ENCODE measurements at places on chromosomes 11 and 22.

DNA sequence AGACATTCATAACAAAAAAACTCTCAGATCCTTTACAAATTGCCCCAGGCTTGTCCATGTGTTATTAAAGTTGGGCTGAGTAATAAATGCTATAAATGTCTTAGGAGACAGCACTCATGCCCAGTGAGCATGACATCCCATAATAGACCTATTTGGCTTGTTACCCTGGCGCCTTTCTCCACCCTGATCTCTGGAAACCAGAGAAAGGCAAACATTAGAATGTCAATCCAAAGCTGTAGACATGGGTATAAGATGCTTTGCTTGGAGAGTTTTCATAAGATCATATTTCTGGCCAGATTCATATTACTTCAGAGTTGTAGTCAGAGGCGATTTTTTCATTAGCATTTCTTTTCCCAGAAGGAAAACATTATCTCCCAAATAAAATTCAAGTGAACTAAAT, 161.3 kb upstream of the UBASH3B start:
- no peak for DNase-seq

DNA sequence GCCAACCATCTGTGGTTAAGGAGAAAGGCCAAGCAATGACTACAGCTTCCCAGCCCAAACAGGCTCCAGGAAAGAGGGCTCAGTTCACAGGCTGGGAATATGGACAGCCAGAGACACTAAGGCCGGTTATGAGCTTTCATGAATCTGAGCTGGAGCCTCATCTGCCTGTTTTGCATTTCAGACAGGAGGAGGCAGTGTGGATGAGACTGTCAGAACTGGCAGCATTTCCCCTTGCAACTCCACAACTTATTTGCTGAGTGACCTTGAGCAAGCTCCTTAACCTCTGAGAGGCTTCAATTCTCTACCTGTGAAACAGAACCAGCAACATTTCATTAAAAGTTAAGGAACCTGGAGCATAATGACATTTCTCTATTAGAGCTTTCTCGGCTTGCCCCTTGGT, 264.0 kb downstream of the ETS1 start:
- no peak for DNase-seq

GRCh38 chr11:103367650-103368049, 258.4 kb downstream of the DYNC2H1 start:
- DNase-seq = no peak

DNA sequence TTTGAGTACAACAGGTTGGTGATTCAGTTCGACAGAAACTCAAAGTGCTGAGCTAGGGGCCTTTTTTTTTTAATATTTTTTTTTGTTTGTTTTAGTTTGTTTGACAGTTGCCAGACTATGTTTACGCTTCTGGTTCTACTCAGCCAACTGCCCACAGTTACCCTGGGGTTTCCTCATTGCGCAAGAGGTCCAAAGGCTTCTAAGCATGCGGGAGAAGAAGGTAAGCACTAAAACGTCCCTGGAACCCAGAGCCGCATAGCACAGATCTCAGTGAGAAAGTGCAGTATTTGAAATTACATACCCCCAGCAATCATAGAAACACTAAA, 649 bp downstream of the PRRG4 start:
- no peak for DNase-seq

DNA sequence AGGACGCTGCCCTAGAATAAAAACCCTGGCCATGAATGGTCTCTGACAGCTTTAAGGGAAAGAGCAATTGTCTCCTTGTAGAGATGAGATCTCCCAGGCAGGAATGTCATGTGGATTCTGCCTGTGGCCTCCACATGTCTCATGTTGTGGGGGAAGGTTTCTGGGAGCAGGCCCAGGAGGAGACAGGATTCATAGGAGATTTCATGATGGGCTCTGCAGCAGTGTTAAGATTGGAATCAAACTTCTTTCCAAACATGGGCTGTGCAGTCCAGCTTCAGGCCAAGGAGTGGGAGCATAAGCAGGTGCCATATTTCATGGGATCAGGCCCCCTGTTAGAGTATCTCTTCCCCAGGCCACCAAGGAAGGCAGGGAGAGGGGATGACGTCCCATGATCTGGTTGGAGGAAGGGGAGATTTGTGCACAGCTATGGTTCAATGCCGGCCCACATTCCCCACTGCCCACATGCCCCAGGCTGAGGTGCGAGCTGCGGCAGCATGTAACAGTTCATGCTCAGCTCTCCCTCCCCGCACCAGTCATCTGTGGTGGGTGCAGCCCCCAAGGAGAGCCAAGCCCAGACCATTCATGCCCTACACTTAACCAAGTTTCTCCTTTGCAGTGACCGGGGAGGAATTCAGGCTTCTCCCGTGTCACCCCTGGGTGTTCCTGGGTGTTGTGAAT, 42.5 kb downstream of the LMO1 start:
- no peak for DNase-seq

DNA sequence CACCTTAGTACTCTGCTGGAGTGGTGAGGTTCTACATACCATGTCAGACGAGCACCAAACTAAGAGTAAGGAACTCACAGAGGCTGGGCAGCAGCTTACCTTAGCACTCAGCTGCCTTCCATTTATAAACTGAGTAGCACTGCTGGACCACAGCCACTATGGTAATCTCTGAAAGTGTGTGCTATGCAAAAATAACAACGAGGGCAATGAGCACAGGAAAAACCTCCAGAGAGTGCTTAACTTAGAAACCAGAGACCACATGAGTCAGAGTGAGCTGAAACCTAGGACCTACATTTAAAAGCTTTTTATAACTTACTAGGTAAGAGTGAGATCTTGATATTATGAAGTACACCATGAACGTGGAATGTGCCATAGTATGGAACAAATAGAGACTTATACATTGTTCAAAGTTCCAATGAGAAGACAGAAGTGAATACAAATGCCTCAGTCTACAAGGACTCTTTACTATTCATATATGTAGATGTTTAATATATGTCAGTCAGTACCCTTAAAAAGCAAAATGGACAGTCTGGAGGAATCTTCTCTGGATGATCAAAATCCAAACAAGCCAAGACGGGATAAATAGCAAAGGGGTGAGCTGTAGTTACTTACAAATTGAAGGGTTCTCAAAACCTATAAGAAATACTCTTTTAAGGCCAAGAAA, 17.2 kb upstream of the CD59 start:
- DNase-seq = no peak

DNA sequence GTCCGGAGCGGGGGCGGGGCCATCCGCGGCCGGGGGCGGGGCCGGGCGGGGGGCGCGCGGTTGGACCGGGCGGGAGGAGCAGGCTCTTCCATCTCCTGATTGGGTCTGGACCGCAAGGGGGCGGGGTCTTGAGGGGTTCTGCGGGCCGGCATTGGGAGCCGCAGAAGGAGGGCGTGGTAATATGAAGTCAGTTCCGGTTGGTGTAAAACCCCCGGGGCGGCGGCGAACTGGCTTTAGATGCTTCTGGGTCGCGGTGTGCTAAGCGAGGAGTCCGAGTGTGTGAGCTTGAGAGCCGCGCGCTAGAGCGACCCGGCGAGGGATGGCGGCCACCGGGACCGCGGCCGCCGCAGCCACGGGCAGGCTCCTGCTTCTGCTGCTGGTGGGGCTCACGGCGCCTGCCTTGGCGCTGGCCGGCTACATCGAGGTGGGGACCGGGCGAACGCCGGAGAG, at the start of gene APLP2:
APLP2 (plus strand) TSS at position 236 of the 450 bp plus-strand sequence; CDS start at position 320, 84 bp downstream.
- peak; percentile 90 for DNase-seq

- no peak for DNase-seq
These were observed 27.3 kb downstream of the LUZP2 start for GRCh38 chr11:24524156-24524555.

DNA sequence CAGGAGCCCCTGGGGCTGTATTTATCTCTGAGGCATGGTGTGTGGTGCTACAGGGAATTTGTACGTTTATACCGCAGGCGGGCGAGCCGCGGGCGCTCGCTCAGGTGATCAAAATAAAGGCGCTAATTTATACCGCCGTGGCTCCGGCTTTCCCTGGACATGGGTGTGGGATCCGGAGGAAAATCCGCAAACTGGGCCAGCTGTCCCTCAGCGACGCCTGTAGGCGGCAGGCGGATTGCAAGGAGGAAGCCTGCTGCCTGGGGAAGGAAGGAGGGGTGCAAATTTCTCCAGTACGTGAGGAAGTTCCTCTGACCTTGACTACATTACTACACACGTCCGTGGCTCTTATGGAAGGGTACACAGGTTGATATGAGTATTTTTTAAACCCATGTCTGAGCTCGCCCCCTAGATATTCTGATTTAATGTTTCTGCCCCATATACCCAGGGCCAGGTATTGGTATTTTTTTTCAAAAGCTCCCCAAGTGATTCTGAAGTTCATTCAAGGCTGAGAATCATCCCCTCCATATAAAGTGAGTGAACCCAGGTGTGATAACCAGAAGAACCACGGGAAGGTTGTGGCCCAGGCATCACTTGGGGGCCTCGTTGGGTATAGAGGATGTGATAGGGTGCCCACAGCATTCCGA, 2.8 kb downstream of the MYOD1 start:
- DNase-seq = no peak

GRCh38 chr11:67371911-67372320, 1.5 kb downstream of the CLCF1 start:
- no peak for DNase-seq

GRCh38 chr11:28618416-28618815, 510.2 kb downstream of the METTL15 start:
- DNase-seq = no peak

DNA sequence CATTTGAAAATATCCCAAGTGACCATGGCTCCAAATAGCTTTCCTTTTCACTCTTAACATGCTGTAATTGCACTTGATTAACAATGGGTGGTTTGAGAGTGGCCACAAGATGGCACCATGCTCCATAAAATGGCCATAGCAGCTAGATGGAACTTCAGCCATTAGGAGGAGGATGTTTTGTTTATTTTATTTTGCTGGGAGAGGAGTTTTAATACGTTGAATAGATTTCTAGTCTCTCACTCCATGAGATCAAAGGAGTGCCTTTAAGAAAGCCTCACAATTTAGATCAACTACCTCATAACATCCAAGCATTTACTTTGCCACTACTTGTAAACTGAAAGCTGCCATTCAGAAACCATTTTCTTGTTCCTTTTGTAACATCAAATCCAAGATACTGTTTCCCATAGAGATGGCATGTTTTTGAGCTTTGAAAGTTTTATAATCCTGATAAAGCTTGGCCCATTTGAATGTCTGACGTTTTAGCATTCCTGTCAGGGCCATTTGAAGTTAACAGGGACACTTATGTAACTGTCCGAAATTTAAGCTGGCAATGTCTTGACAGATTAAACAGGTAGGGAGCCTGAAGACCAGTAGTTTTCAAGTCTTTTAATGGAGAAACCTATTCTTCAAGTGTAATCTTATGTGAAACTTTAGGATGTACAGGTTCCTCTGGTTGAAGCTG, 4.7 kb downstream of the FEN1 start:
- peak; percentile 38 for DNase-seq

GRCh38 chr11:21511835-21512440, 680.9 kb upstream of the ANO5 start:
- DNase-seq = no peak

Measured in stimulated activated CD8-positive, alpha-beta memory T cell treated with anti-CD3 and anti-CD28 coated beads, Interleukin-7, amount 100 ng/mL, for 1 hour (primary cell).